Right ventricle myocardium inferior (tissue), 1 donor: ENCODE measurements at places on chromosomes 13 and 19. TPM values are rescaled to one million over a fixed set of nuclear protein-coding genes. Genes with fewer than 3 reads are reported as not detected.

Gene FAM216B
- total RNA-seq = 3.1 TPM

Gene KCTD4
- total RNA-seq = not detected

Gene BRSK1
- total RNA-seq = 2.4 TPM

- DNase-seq = no peak
These were observed 1472.6 kb downstream of the UQCRFS1 start for GRCh38 chr19:27740396-27740795.

GRCh38 chr13:71034018-71034417 lies 833.0 kb downstream of the DACH1 start:
- DNase-seq = no peak

GRCh38 chr19:13726323-13726722 lies 38.0 kb upstream of the MRI1 start:
- no peak for DNase-seq

DNA sequence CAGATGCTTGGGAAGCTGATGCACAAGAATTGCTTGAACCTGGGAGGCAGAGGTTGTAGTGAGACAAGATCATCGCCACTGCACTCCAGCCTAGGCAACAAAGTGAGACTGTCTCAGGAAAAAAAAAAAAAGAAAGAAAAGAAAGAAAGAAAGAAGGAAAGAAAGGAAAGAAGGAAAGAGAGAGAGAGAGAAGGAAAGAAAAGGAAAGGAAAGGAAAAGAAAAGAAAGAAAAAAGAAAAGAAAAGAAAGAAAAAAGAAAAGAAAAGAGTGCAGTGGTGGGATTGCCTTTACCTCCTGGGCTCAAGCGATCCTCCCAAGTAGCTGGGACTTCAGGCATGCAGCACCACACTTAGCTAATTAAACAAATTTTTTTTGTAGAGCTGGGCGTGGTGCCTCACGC lies 12.9 kb downstream of the OLFM2 start:
- no peak for DNase-seq

- peak; percentile 65 for DNase-seq
These were observed 11.9 kb downstream of the GADD45B start for GRCh38 chr19:2487842-2488241.

GRCh38 chr13:31697290-31697689 lies 42.0 kb upstream of the RXFP2 start:
- DNase-seq = no peak

GRCh38 chr13:52780092-52780491 lies 40.5 kb upstream of the CNMD start:
- no peak for DNase-seq
